ENCODE measurements at places on chromosomes 3 and 15.

- DNase-seq: peak; percentile 48
Measured at GRCh38 chr3:138945709-138946662, 951 bp downstream of the FOXL2 start.

- DNase-seq: no peak
Measured at GRCh38 chr15:90141646-90142045, 39.4 kb upstream of the IDH2 start.

DNA sequence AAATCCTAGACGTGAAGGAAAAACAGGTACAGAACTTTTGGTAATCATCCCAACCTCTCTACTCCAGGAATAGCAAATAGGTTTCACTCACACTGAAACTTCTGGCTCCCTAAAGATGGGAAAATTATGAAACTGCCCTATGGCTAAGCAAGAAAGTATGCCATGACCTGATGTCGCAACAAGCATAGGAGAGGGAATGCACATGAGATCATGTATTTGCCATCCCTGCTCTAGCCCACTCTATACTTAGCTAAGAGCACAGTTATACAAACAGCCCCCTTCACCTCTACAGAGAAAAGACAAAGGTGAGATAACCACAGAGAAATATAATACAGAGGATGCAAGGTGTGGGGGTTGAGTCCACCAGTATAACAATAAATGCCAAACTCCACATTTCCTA lies 102.7 kb downstream of the TBC1D5 start:
- DNase-seq: no peak

- no peak for DNase-seq
Measured at GRCh38 chr15:26772154-26773066, at the start of gene GABRB3. Gene GABRB3 (minus strand): TSS chr15:26773066.

GRCh38 chr3:88150371-88150770 lies 612 bp downstream of the C3orf38 start:
- peak; percentile 52 for DNase-seq

DNA sequence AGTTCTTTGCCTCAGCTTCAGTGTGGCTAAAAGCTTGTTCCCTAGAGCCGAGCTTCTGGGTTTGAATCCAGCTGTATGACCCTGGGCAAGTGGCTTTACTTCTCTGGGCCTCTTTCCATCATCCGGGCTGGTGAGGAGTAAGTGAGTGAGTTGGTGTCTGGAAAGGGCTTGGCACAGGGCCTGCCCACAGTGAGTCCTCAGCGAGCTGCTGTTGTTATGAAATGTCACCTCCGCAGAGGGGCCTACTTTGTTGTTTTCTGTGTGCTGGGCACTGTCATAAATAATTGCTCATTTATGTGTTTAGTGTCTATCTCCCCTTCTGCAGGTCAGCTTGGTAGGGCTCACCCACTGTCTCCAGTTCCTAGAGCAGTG lies 31.7 kb downstream of the SLC6A6 start:
- DNase-seq: no peak

DNA sequence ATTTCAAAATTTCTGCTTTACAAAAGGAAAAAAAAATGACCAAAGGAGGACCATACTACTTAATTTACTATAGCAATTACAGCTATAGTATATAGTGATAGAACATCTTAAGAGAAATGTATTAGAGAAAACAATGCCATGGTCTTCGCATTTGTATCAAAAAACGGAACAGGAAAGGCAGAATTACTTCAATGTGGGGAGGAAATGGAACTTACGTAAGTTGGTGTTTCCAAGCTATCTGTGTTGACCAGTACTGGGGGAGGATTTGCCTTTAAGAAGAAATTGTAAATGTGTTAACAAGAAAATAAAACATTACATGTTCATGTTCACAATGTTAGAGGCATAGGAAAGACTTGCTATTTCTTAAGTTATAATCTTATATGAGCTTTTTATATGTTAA lies 119.9 kb upstream of the MELTF start:
- DNase-seq: peak; percentile 78

GRCh38 chr3:158768881-158769543 lies 32.8 kb upstream of the MFSD1 start:
- no peak for DNase-seq

DNA sequence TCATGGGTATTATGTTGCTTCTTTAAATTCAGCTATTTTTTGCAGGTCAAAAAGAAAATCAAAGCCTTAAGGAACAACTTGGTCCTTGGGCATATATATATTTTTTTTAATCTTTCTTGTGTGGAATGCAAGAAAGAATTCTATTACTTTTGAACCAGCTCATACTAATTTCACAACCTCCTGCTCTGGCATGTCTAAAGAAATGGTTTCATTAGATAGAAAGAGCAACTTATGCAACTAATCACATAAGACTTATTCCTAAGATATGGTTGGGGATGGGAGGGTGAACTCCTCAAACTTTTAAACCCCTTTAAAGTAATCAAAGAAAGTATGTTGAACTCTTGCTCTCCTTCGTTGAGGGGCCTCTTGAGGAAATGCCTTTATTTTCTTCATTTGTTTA lies 114.9 kb downstream of the GMNC start:
- DNase-seq: no peak

DNA sequence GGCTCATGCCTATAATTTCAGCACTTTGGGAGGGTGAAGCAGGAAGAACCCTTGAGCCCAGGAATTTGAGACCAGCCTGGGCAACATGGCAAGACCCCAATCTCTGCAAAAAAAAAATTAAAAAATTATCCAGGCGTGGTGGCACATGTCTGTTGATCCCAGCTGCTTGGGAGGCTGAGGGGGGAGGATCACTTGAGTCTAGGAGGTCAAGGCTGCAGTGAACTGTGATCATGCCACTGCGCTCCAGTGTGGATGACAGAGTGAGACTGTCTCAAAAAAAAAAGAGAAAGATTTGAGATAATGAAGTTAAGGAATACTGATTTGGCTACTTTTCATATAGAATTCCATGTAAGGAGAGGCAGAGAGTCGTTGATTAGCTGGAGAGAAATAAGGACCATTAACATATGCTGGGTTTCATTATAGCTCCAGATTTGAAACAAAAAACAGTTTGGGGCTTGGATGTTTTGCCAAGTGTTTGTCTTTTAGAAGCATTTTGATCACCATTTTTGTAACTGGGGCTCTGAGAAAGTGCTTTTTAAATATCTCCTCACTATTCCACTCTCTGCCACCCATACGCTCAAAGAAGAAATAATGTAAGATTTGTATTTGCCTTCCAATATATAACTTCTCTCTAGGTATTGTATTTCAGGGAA lies 214.2 kb downstream of the FEZF2 start:
- DNase-seq: no peak

DNA sequence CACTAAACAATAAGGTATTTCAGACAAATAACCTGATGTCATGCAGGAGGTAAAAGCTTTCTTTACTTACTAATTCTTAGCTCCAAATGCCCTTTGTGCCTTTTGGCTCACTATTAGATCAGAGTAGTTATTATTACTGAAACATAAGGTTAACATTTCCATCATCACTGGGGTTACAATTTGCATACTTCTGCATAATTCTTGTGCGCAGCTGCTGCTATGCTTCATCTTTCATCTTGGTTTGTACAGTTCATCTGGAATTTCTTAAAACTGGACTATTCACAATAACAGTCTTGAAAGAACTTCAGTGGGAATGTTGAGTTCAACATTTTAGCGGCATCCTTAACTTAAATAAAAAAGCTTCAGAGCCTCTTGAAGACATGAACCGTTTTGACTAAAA lies 383.2 kb upstream of the ADAMTS9 start:
- no peak for DNase-seq

DNA sequence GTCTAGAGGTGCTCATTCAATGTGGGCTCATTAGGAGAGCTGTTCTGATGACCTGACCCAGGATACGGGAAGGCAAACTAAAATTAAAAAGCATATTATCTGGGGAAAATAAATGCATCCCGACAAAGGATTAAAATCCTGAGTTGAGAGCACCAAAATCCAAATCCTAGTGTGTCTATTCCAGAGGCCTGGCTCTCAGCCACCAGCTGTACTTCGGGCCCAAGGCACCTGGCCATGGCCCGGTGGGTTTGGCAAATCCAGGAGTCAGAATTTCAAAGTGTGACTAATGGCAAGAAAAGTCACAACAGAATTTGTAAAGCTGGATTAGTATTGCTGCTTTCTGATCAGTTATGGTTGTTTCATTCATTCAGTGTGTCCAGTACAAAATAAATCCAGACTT lies 2.6 kb upstream of the LYSMD4 start:
- no peak for DNase-seq

DNA sequence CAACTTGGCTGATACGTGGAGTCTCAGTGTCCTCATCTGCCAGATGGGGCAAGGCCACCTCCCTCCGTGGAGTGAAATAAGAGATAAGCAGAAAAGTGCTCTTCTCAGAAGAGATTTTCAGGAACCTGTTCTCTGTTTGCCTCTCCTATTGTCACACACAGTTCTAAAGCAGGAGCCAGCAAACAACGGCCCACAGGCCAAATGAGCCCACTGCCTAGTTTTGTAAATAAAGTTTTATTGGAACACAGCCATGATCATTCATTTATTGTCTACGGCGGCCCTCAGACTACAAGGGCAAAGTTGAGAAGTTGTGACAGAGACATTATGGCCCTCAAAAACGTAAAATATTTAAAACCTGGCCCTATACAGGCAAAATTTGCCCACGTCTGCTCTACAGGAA lies 256.8 kb upstream of the IGF1R start:
- DNase-seq: no peak

GRCh38 chr15:62250186-62250585 lies 85.1 kb upstream of the C2CD4B start:
- no peak for DNase-seq

Measured in Kasumi-1 (cell line).